ENCODE measurements at places on chromosomes 16 and 17.

- no peak for DNase-seq
These were observed 267.9 kb downstream of the CBLN1 start for GRCh38 chr16:49013727-49014080.

DNA sequence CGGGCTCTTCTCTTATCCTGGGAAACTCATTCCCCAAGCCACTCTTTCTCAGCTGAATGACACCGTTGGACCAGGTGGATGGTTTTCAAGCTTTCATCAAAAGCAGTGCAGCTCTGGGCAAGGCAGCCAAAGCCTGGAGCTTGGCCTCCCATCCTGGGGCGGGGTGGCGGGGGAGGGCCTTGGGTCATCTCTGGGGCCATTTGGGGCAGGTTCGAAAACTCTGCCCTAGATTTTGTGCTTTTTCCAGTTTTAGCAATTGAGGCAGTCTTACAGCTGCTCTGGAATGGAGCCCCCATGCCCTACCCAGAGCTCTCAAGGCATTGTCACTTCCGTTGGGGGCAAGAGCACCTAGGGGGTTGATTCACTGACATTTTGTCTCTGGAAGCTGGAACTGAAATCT is 9.1 kb downstream of the MPRIP start:
- no peak for DNase-seq

DNA sequence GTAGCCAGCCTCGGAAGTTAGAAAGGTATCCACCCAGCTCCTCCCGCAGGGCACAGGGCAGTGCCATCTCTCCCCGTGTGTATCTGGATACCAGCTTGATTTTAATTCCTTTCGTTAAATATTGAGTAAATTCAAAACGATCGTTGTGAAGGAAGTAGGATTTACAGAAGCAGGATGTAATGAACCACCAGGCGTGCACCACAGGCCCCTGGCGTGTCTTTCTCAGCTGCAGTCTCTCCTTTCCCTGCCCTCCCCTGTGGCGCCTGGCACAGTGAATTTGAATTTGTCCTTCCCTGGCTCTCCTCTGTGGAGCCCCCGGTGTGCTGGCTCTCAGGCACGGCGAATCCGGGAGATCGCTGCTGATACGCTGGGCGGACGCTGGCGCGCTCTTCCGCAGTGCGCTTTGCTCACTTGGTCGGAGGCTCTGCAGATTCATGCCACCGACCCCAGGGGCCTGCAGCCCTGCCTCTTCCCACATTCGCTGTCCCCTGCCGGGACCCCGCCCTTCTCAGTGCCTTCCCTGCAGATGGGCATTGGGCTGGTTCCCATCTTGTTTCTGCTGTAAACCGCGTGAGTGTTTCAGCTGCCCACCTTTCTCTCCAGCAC is 164.6 kb downstream of the RPTOR start:
- DNase-seq: no peak

DNA sequence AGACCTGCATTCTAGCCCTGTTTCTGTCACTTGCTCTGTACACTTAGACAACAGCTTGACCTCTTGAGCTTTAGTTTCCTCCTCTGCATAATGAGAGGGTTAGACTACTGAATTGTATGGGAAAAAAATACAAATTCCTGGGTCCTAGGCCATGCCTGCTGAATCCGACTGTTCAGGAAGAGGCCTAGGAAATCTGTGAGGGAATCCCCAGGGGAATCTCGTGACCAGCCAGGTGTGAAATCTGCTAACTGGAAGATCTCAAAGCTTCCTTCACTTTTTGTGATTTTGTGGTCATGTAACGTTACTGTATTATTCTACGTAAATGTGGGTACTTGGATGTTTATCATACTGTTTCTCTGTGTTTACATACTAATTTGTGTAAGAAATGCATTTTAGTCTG is 58.2 kb downstream of the CYLD start:
- no peak for DNase-seq

DNA sequence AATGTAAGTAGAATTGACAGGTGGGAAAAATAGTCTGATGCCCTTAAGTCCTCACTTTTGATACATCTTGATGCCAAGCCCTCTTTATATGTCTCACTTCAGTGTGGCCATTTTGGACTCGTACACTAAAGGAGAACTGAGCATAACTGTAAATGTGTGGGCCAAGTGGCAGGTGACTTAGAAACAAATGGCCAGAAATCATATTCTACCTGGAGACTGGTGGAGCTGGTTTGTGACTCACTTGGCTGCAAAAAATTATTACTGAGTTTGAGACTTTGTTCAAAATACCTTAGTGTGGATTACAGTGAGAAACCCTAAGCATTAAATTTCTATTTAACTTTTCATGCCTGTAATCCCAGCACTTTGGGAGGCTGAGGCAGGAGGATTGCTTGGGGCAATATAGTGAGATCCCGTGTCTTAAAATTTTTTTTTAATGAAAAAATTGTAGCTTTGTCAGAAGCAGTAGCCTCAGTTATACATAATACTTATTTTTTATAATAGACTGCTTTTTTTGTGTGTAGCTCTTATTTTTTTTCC is 5.0 kb downstream of the HAPSTR1 start:
- DNase-seq: no peak

DNA sequence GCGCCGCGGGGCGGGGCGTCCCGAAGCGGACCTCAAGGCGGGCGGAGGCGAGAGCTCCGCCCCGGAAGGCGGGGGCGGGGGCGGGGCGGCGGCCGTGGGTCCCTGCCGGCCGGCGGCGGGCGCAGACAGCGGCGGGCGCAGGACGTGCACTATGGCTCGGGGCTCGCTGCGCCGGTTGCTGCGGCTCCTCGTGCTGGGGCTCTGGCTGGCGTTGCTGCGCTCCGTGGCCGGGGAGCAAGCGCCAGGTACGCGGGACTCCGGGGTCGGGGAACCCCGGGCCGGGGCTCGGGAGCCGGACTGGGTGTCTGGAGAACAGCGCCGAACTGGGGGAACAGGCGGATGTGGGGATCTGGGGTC is at the start of gene TNFRSF12A:
Gene TNFRSF12A, plus strand, starts transcription at position 122 of the 357 bp plus-strand sequence. Its CDS starts 30 bp downstream, at position 152.
- DNase-seq: peak; percentile 62

DNA sequence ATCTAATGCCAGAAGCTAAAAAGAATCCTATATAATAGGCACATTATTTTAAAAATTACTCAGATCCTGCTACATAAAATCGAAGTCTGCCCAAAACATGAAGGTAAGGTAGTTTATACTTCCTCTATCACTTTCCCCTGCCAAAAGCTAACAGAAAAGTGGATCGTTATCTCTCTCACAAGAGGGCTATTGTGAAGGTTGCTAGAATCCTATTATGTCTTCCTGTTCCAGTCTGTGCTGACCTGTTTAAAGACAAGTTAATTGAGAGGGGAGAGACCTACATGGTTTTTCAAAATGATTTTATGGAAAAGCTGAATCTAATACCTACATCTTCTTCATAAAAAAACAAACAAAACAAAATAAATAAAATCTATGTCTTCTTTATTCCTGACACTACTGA is 1410.9 kb upstream of the CDH8 start:
- DNase-seq: no peak

GRCh38 chr17:14605267-14605599 is 304.4 kb downstream of the HS3ST3B1 start:
- DNase-seq: no peak

DNA sequence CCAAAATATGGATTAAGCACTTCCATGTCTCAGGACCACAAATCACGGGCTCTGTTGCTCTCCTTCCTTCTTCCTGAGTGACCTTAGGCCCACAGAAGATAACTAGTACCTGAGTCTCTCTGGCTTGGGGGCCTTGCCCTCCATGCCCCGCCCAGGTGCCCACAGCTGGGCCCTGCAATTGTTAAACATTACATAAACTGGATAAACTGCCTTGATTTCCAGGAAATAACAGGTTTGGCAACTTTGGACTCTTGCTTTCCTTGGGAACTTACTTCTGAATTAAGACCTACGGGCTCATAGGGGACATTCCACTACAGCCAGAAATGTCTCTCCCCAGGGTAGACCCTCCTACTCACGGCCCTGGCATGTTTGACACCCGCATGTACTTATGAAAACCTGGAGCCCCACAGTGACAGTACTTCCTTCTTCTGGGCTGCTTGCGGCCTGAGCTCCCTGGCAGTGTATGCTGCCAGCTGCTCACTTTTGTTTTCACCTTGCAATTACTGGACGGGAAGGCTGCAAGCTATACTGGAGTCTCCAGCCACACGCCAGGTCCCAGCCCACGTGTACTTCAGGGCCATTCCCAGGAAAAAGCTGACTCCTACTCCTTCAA is 2.3 kb upstream of the UBALD2 start:
- no peak for DNase-seq

DNA sequence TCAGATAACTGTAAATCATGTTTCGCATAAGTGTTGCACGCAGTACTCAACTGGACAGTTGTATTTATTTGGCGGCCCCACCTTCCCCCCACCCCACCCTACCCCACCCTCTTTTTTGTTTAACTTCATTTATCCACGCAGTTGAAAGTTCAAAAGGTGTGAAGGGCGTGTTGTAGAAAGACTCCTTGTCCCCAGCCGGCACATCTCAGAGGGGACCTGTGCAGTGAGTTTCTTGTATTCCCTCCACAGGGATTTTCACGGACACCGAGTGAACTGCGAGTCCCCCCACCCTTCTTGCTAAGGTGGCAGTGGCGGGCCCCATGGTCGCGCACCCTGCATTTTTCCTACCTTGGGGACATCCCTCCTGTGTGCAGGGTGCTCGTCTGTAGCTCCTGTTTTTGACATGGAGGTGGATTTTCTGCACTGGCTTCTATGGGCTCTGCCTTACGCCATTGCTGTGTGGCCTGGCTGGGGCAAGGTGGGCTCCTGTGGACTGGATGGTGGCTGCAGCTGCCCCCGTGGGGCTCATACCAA is 36.2 kb downstream of the ADCY7 start:
- no peak for DNase-seq

DNA sequence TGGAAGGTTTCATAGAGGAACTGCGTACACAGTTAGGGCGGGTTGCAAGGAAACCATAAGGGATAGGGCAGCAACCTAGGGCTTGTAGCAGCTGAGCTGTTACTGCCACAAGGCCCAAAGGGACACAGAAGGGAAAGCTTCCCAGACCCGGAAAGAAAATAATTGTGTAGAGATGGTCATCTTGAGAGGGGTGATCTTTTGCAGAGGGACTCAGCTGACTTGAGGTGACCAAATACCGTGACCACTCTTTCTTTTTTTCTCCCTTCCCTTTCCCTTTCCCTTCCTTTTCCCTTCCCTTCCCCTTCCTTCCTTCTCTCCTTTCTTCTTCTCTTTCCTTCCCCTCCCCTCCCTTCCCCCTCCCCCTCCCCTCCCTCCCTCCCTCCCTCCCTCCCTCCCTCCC is 8.5 kb upstream of the CREBBP start:
- no peak for DNase-seq

DNA sequence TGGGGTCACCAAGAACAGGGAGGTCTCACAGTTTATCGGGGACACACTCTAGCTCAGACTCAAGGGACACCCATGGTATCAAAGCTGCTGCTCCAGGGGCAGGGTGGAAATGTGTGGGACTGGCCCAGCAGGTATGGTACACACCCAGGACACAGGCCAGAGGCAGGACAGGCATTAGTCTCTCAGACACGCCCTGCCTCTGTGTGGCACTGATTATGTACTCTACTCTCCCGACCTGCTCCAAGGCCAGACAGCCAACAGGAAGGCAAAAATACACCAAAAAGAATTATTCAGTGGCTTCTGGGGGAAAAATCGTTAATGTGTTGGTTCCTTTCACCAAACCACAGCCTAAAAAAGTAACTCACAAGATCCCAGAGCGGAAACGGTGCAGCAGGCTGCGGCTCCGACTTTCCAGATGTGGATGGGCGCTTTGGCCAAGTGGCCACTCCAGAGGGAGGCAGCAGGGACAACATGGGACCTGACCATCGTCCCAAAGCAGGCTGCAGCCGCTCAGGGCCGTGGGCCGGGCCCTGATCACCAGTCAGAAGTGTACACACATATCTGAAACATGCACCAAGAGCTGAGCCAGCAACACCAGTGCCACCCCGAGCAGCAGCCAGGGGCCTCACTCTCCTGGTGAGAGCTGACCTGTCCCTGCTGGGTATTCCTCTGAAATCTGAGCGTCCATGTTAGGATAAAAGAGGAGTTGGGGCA is 1.0 kb upstream of the SIRT7 start:
- no peak for DNase-seq

DNA sequence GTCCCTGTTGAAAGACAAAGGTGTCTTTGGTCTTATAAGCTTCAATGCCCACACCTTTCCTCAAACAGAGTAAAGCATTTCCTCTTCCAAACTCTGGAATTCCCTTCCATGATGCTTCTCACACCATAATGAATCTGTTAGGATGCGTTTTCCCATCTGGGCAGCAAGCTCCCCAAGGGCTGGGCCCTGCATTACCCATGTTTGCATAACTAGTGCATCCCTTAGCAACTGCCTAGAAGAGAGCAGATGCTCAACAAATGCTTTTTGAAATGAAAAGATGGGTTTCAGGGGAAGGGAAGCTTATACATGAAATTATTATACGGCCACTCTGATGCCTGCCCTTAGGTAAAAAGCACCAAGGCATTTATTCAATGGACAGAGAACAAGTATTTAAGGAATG is 124.5 kb upstream of the CCL2 start:
- DNase-seq: no peak

GRCh38 chr16:5166486-5166885 is 68.9 kb upstream of the EEF2KMT start:
- no peak for DNase-seq

DNA sequence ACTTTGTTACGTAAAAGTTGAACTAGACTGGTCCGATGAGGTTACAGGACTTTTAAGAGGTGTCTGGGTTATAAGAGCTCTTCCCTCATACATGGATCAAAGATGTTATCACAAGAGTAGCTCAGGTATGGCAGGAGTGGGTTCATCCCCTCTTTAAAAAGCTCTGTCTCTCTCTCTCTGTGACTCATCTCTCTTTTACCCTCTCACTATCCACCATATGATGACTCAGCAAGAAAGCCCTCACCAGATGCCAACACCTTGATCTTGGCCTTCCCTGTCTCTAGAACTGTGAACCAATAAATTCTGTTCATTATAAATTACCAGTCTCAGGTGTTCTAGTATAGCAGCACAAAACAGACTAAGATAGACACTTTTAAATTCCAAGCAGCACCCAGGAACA is 1.9 kb upstream of the CLEC19A start:
- DNase-seq: no peak

DNA sequence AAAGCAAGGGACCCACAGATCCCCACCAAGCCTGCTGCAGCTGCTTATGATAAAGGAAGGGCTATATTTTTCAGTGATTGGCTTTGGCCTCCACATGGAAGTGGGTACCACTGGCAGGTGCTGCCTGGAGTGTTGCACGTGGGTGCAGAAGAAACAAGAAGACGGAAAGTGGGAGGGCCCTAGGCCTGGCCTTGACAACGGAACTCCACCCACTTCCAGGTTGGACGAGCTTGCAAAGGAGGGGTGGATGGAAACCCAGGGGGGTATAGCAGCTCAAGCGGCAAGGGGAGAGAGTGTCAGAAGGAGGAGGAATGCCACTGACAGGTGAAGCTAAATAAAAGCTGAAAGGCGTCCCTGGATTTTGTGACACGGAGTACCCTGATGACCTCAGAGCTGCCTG is 20.3 kb downstream of the TRIM25 start:
- no peak for DNase-seq

GRCh38 chr16:11610121-11610505 is 23.4 kb upstream of the LITAF start:
- no peak for DNase-seq

DNA sequence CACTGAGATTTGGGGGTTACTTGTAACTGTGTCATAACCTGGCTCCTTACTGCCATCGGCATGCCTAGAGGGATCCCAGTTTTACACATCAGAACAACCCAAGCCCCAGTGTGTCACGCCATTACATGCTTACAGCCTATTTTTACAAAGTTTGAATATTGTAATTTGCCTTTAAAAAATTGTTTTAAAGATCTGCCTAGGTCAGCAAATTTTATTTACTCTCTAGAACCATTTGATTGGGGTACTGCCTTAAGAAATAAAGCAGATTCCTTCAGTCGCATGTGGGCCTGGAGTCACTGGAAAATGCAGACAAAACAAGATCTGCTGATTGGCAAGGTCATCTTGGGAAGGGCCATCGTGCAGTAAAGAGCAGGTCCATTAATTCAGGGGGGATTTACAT is 566.9 kb downstream of the WWOX start:
- DNase-seq: no peak
